ENCODE measurements at places on chromosomes 1 and 21.
A peak's percentile ranks its signal among the peaks of the same experiment; 100 is the strongest.

- DNase-seq: no peak
Measured at GRCh38 chr1:89671775-89672488, 39.0 kb downstream of the LRRC8C start.

DNA sequence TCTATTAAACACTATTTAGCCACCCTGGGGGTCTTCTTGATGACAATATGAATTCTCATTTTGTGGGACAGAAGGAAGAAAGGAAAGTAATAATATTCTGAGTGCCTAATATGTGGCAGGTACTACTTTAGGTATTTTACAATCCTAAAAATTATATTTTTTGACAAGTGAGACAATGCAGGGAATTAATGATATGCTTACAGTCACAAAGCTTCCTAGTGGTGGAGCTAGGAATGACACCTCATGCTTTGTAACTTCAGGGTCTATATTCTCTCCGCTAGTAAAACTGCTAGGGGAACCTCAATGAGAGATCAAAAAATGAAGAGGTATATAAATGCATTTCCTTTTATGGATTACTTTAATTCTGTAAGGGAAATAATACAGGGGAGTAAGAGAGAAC, 44.3 kb downstream of the TPR start:
- DNase-seq: no peak

DNA sequence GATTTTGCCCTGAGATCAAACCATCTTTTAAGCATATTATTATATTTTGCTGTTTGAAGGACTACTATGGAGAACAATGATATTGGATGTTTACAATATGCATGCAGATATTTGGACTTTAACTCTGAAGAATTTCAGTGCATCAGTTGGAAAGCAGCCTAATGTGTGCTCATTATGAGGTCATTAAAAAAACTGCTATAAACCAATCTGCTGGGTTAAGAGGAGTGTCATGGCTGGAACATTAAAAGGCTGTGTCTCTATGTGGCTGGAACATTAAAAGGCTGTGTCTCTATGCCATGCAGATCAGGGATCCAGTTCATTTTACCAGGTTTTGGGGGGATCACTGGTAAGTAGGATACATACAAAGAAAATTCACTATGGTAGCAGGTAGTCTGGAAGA, 77.6 kb downstream of the SPATA46 start:
- DNase-seq: no peak

- no peak for DNase-seq
Measured at GRCh38 chr1:67682659-67683197, 2.3 kb upstream of the GADD45A start.

DNA sequence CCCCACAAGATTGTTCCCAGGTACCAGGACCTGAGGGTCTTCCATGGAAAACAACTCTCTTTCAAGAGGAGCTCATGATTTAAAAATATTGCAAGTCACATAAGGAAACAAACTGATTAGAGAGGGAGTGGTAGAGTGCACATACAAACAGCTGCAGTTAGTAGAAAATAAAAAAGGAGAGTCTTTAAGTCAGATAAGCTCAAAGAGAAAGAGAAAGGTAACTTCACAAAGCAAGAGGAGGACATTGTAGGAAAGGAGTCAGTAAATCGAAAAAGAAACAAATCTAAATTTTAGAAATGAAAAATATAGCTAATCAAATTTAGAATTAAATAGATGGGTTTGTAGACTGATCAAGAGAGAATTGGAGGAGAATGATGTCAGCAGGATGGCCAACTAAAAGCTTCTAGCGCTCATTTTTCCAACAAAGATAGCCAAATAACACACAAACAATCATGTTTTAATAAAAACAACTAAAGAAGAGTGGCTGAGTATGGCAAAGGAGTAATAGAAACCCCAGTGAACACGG, 86.1 kb upstream of the CD53 start:
- DNase-seq: no peak

GRCh38 chr1:203995228-203995627, 77.7 kb upstream of the SOX13 start:
- no peak for DNase-seq

GRCh38 chr1:7454052-7454815, 316.9 kb upstream of the VAMP3 start:
- DNase-seq: peak; percentile 30

- no peak for DNase-seq
Measured at GRCh38 chr1:1306070-1306660, 1.6 kb downstream of the ACAP3 start.

DNA sequence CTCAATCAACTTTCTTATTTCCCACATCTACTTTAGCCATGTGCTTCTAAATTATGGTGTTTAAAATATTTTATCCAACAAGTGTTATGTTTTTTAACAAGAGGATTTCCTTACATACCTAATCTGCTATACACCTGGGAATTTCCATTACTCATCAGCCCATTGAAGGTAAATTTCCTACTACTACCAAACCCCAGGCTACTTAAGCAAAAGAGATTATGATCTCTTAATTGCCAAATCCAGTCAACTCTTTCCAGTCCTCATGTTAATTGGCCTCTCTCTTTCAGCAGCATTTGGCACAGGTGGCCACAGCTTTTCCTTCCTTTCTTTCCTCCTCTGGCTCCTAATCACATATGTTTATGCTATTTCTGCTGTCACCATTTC, 5.1 kb upstream of the C1orf162 start:
- DNase-seq: no peak

GRCh38 chr1:242788771-242789170, 264.3 kb upstream of the PLD5 start:
- no peak for DNase-seq

DNA sequence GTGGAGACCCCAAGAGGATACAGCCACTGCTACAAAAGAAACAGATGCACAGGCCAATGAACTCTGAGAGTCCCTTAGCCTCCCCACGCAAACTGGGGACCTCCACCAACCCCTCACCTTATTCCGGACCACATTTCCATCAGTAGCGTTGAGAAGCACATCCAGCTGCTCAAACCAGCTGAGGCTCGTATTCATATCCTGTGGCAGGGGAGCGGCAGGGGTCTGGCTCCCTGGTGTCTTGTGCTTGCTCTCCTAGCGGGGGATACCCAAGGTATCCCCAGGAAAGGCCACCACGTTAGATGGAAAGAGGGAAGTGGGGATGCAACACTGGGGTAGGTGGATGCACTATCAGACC, 481 bp downstream of the CCDC163 start:
- no peak for DNase-seq

DNA sequence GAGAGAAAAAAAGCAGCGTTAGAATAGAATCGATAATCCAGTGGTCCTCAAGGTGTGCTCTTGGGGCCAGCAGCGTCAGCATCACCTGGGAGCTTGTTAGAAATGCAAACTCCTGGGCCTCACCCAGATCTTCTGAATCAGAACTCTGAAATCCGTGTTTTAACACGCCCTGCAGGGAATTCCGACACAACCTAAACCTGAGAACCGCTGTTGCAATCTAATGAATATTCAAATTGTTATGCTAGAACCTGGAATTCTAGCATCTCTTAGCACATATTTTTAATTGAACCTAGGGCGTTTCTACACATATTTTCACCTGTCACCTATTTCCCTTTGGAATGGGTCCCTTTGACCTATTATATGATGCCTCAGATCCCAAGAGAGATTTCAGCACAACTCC, 175.7 kb downstream of the PSMG1 start:
- DNase-seq: no peak

GRCh38 chr1:6577831-6578525, 1.8 kb upstream of the ZBTB48 start:
- peak; percentile 63 for DNase-seq

DNA sequence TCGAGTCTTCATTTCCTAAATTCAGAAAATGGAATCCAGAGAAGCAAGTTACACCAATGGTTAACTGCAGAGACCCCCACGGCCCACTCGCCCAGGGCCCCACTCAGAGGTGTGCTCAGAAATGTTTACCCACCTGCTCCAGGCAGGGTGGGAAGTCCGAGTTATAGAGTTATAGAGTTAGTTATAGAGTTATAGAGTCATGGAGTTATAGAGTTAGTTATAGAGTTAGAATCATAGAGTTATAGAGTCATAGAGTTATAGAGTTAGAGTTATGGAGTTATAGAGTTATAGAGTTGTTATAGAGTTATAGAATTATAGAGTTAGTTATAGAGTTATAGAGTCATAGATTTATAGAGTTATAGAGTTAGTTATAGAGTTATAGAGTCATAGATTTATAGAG, 31.7 kb downstream of the UBASH3A start:
- DNase-seq: no peak

- DNase-seq: no peak
Measured at GRCh38 chr1:72567521-72567920, 285.2 kb upstream of the NEGR1 start.

GRCh38 chr1:36861375-36861774, 172.9 kb downstream of the GRIK3 start:
- DNase-seq: no peak

All from testis (tissue), 5 donors.